Hematopoietic multipotent progenitor cell treated with erythropoietin and hydrocortisone succinate and interleukin-3 and kit ligand, for 4 days (in vitro differentiated cells): ENCODE measurements at places on chromosomes 16 and 17.

DNA sequence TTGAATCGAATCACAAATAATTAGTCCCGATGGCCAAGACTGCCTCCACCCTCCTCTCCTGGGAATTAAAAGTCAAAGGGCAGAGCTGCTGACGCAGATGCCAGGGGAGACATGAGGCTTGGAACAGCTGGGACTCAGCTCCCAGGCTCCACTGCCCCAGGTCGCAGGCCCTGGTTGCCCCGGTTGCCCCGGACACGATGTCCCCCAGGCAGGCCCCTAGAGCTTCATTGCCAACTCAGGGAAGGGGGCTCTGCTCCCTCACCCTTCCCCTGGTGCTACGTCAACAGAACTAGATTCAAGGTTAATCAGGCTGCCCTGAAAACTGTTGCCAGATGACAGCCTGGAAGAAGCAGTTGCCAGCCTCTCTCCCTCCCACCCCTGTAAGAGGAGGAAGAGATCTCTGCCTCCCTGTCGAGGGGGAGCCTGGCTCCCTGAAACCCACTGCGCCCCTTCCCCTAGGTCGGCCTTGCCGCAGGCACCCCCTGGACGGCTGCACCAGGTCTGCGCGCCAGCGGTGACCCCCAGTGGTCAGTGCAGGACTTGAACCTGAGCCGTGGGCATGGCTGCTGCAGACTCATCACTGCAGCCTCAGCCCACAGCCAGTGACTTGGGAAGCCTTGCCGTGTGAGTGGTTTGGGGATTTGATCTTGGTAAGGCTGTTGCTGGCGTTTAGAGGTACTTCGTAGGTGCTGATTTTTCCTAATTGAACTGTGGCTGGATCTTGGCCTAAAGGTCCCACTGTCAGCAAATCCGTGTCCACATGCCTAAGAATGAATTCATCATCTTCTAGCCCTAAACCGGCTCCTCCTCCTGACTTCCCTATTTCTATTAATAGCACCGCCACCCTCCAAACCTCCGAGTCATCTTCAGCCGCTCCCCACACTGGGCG lies 84.1 kb upstream of the TOB1 start:
- DNase-seq, result peak; percentile 91

- DNase-seq, result no peak
Measured at GRCh38 chr17:266701-267667, 85.5 kb upstream of the DOC2B start.

GRCh38 chr17:79942011-79942405 lies 93.7 kb downstream of the TBC1D16 start:
- DNase-seq, result no peak

DNA sequence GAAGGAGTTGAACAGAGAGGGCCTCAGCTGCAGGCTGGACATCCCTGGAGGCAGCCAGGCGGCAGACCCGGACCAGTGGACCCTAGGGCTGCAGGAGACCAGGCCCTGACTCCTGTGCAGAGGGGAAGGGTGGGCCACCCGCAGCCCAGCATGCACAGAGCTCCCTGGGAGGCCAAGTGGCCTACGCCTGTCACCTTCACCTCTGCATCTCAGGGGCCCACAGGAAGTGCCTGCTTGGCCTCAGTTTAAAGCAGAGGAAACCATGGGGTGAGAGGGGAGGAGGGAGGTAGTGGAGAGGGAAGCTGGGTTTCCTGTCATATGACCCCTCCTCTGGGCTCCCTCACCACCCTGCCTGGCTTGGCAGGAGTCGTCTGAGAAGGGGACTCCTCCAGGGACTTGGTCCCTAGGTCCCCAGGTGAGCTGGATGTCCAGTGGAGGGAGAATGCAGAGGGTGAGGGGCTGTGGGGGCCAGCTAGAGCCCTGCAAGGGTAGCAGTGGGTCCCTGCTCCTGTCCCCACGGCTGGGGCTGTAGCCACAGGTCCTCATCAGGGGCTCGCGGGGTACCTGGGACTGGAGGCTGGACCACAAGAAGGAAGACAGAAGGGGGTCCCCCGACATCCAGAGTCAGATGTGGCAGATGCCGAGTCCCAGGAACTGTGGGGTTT lies at the start of gene TMC8:
Gene TMC8, plus strand, starts transcription at position 335 of the 665 bp plus-strand sequence. CDS start 818 bp downstream, outside the sequence.
- peak; percentile 96 for DNase-seq

DNA sequence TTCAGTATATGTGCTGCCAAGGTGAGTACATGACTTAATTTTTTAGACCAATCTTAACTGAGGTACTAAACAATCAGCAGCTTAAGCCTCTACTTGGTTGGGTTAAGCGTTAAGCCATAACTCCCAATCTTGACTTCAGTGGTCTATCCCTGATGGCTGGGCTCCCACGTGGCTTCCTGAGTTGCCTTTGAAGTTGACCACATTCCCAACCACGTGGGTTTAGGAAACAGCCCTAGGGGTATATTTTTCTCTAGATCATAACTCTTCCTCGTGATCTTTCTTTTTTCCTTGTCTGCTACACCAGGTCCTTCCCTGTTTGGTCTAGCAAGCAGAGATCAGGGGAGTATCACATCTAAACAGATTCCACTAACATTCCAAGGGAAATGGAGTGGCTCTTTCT lies 20.1 kb upstream of the PIRT start:
- DNase-seq, result no peak

GRCh38 chr16:57588831-57589230 lies 39.6 kb upstream of the ADGRG1 start:
- no peak for DNase-seq

GRCh38 chr17:44022246-44022645 lies 7.5 kb upstream of the TMEM101 start:
- DNase-seq, result no peak

- DNase-seq, result peak; percentile 23
Measured at GRCh38 chr17:35726127-35726952, 5.1 kb upstream of the RASL10B start.

DNA sequence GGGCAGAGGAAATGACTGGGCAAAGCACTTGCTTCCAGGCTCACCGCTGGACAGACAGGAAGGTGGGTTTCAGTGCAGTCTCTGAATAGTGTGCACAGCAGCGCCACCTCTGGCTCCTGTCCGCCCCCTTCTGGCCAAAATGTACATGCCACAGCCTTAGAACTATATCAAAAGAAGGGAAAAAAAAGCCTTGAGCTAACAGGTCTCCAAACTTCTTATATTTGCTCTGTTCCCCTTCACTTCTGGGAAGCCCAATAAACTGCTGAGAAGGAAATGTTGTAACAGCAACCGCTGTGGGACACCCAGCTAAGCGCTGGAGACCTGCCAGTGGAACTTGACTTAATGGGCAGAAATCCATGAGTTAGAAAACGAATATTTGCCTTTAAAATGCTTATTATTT lies 17.5 kb downstream of the COG7 start:
- peak; percentile 91 for DNase-seq

GRCh38 chr16:65069065-65069464 lies 52.8 kb downstream of the CDH11 start:
- no peak for DNase-seq

GRCh38 chr17:68424861-68425260 lies 32.4 kb downstream of the WIPI1 start:
- DNase-seq, result no peak

DNA sequence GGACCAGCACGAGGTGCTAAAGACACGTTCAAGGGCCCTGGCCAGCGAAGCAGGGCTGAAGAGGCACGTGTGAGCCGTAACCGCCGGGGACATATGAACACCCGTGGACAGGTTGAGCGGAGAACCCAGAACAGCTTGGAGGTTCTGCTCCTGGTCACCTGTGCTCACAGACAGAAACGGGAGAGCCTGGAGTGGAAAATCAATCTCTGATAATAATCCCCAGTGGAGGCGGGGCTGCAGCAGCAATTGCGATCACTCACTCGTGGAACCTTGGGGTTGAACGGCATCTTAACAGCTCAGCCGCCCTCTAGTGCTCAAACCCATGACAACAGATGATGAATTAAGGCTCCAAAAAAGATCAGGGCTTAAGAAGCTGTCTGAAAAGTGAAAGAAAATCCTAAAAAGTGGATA lies 25.6 kb downstream of the WIPI1 start:
- peak; percentile 63 for DNase-seq

GRCh38 chr17:74012465-74012864 lies 191.0 kb upstream of the RPL38 start:
- DNase-seq, result peak; percentile 84

DNA sequence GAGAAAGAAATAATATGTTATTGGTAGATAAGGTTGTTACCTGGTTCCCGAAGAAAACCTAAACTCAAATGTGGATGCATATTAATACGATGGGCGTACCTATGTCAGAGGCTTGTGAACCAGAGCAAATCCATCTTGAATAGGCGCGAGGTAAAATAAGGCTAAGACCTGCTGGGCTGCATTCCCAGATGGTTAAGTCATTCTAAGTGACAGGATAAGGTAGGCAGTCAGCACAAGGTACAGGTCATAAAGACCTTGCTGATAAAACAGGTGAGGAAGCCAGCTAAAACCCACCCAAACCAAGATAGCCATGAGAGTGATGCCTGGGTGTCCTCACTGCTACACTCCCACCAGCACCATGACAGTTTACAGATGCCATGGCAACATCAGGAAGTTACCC lies 1400.1 kb downstream of the CDH8 start:
- DNase-seq, result no peak

DNA sequence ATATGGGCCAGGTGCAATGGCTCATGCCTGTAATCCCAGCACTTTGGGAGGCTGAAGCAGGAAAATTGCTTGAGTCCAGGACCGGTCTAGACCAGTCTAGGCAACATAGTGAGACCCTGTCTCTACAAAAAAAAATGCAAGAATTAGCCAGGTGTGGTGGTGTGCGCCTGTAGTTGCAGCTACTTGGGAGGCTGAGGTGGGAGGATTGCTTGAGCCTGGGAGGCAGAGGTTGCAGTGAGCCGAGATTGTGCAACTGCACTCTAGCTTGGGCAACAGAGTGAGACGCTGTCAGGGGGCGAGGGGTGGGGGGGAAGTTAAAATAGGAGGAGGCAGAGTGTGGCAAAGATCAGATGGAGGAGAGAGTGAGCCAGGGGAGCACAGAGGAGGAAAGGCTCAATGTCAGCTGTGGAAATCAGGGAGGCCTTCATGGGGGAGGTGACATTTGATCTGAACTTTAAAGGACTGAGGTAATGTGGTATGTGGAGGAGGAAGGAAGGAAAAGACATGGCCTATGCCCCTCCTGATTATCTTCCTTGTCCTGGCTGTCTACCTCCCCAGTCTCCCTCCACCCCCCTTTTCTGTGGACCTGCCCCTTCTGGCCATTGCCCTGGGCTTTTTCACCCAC lies 4.7 kb upstream of the GOT2 start:
- no peak for DNase-seq

- peak; percentile 46 for DNase-seq
Measured at GRCh38 chr16:69554495-69554894, 11.3 kb upstream of the NFAT5 start.

DNA sequence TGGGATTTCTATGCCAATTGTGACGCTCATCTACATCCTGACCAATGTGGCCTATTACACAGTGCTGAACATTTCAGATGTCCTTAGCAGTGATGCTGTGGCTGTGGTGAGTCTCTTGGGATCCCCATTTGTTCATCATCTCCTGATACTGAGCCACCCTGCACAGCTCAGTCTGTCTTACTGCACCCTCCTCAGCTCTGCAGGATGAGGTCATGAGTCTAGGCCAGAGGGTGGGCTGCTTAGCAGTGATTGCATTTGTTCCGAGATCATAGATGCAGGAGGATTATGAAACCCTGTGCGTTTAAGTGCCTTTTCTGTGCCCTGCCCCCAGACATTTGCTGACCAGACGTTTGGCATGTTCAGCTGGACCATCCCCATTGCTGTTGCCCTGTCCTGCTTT lies 19.5 kb downstream of the SLC7A6OS start:
- DNase-seq, result no peak

DNA sequence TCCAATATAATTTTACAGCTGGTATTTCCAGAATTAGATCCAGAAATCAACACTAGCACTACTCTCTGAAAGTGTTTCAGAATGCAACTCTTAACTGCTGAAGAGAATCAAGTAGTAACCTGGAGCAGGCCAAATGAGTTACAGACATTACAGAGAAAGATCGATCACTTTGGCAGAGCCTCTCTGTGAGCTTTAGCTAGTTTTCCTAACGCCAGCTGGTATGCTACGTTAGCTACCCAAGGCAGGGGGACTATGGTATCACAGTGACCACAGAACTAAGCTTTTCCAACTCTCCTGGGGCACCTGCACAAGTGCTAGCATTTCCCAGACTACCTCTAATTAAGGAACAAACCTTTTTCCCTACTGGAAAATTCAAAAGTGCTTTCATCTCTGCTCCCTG lies 30.4 kb downstream of the TRAF4 start:
- no peak for DNase-seq

DNA sequence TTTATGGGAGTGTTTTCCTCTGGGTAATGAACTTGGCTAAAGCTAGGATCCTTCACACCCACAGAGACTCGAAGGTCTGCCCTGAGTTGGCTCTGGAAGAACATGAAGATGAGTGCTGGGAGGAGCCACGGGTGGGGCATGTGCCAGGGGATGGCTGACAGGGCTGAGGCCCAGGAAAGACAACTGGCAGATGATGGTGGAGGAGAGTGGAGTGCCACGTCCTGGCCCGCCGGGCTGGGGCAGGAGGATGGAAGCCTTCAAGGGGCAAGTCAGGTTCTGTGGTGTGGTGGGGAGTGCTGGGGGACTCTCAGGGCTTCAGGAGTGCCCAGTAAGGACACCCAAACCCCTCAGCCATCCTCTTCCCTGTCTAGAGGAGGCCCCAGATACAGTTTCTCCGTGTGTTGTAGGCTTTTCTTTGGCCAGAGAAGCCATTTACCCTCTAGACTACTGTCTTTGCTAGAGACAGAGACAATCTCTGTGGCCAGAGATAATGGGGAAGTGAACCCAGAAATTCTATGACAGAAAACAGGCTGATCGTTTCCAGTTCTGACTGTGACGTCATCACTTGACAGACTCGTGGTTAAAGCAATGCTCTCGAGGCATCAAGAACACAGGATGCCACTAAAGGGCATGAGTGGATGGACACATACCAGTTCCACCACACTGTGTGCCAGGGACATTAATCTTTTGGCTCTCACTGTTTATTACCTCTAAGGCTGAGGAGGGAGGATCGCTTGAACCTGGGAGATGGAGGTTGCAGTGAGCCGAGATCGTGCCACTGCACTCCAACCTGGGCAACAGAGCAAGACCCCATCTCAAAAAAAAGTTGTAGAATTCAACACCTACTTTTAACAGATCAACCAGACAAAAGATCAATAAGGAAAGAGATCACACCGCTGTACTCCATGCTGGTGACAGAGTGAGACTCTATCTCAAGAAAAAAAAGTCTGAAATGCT lies 18.6 kb upstream of the SLC5A10 start:
- peak; percentile 38 for DNase-seq

DNA sequence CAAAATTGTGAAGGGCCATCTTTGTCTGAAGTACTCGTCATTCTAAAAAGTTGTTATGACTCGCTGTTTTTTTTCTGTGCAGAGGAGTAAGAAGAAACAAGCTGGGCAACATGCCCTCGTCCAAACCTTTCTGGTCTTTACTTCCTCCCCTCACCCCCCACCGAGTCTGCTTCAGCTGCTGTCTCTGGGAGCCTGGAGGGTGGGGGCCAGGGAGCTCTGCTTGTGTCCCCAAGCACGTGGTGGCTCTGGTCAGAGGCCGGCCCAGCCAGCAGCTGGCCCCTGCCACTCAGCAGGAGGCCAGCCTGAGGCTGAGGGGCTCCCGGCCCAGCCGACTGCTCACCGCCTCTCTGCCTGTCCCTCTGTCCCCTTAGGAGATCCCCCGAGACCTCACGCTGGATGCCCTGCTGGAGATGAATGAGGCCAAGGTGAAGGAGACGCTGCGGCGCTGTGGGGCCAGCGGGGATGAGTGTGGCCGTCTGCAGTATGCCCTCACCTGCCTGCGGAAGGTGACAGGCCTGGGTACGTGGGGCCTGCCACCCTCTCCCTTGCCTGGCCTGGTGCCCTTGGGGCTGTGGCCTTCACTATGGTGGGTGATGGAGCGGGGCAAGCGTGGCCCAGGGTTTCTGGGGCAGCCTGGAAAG lies 53.7 kb upstream of the LGALS9 start:
- peak; percentile 64 for DNase-seq

GRCh38 chr17:10724546-10725195 lies 5.2 kb downstream of the TMEM220 start:
- DNase-seq, result no peak
